ENCODE measurements at places on chromosomes 1 and 21.

DNA sequence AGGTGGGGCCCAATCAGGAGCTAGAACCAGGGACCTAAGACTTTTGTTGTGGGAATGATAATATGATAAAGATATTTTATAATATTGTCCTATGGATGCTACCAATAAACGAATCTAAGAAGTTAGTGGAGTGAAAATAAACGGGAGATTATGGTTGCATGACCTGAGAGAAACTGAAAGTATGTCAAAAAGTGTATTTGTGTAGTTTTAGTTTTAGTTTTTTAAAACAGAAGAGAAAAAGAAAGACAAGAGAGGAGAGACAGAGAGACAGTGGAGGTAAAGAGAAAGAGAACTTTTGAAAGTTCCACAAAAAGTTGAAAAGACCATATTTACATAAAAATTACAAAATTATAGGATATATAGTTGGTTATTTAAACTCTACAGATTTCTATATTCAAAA lies 64.1 kb upstream of the TMPRSS15 start:
- no peak for DNase-seq

- no peak for DNase-seq
Measured at GRCh38 chr1:56060906-56061305, 518.5 kb downstream of the PLPP3 start.

DNA sequence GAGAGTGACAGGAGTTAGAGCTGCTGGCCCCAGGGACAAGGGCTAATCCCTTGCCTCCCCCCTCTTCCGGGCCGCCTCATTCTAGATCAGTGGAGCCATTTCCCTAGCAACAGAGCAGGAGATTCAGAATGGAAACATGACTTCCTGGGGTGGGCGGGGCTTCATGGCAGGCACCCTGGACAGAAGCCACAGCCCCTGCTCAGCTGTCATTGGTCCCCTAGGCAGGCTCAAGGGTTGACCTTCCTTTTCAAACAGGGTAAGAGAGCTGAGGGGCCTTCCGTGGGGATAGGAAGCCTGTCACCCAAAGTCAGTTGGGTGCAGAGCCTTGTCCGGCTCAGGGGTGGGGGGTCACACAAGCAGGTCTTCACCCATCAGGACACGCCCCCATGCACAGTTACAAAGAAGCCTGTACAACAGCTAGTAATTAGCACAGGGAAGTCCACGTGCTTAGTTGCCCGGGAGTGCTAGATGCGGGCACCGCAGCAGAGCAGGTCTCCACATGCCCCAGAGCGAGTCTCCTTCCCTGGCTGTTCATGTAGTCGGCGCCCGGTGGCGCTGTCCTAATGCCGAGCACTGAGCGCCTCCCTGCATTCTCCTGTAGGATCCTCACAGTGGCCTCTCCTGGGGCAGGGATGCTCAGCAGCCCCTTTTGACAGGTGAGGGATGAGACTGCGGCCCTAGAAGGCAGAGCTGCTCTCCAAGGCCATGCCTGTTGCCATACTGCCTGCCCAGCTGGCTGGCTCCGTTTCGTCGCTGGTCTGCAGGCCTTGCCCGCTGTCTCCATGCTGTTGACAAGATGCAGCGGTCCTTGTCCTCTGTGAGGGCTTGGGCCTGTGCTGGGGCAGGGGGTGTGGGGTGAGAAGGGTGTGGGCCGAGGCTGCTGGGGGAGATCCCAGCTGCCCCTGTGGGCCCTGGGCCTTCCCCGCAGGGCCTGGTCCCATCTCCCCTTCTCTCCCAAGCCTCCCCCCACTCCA lies 5.1 kb downstream of the TMEM201 start:
- DNase-seq: peak; percentile 73

DNA sequence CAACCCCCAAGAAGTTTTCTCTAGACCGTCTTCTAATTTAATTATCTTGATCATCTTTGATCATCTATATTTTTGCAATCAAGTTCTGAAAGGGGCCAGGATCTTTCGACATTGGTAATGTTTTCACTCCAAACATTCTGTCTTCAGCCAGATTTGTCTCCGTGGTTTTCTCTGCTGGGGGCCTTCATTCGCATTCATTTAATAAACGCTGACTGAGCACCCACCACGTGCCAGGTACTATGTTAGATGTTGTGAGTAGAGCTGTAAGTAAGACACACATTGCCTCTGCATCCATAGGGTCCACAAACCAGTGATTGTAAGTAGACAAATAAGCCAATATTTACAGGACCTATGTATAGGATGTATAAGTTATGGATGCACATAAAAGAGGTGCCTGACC lies 134.5 kb upstream of the MROH9 start:
- no peak for DNase-seq

GRCh38 chr1:22319608-22320007 lies 132.0 kb upstream of the ZBTB40 start:
- DNase-seq: no peak

DNA sequence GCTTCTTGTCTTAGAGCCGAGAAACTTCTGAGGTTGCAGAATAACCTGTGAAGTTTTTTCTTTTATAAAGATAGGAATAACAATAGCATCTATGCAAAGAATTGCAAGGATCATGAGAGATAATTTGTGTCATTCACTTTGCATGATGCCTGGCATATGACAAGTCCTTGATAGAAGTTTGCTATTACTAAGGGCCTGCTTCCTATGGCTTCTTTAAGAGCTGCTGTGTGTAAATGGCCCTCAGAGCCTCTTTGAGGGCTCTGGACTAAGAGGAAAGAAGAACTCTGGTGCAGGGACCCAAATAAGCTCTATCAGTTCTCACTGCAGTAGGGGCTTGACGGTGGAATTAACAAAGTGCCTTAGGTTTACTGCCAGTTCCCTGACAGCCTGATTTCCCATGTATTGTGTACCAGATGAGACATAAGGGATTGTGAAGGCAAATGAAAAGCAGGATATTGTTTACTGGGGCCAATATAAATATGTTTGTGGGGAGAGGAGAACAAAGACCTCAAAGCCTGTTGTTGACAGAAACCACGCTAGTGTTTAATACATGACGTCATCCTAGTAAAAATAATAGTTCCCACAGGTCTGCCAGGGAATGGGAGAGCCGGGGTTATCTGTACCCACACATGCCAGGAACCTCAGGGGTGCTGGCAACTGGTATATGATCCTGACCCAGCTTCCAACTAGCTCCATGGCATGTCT lies 131.2 kb upstream of the UBE2U start:
- DNase-seq: no peak

- no peak for DNase-seq
Measured at GRCh38 chr1:36092798-36093185, 4.1 kb downstream of the ADPRS start.

- no peak for DNase-seq
Measured at GRCh38 chr1:48470481-48470855, 1.5 kb downstream of the SPATA6 start.

DNA sequence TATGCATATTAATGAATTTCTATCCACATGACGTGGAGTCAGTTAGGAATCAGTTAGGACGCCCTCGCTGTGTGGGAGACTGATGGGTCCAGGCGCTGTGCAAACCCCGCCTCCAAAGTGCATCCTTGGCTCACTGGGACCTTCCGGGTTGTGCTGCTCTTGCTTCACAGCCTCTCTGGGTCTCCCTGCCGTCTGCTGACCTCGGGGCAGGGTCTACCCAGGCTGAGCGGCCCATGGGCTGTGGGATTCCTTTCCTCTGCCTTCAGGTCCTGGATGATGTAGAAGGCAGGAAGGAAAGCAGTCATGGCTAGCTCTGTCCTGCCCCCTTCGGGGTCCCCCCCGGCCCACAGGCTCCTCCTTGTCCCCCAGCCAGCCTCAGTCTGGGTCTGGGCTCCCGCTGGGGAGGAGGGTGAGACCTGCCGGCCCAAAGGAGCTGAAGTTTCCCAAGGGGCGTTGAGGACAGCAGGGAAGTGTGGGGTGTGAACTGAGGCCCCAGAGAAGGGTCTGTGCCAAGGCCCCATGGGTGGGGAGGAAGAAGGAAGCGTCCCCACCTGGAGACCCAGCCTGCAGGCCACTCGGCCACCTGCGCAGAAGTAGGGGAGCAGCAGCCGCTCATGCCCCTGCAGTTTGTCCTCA lies 24.6 kb upstream of the CDK11A start:
- no peak for DNase-seq

- no peak for DNase-seq
Measured at GRCh38 chr1:208606959-208607358, 362.8 kb upstream of the PLXNA2 start.

DNA sequence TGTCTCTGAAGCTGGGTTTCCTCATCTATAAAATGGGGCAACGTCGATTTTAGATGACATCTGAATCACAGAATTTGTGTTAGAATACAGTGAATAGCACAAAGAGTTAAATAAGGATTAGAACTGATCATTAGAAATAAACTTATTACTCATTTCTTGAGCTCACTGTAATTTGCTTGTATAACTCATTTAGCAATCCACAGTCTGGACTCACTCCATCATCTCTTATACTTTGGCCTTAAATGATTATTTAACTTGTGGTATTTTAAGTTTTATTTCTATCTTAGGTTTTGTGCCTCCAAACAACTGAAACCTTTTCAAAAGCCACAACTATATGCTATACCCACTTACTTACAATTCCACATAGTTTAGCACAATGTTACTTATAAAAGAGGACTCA lies 128.0 kb downstream of the CDC42BPA start:
- no peak for DNase-seq

DNA sequence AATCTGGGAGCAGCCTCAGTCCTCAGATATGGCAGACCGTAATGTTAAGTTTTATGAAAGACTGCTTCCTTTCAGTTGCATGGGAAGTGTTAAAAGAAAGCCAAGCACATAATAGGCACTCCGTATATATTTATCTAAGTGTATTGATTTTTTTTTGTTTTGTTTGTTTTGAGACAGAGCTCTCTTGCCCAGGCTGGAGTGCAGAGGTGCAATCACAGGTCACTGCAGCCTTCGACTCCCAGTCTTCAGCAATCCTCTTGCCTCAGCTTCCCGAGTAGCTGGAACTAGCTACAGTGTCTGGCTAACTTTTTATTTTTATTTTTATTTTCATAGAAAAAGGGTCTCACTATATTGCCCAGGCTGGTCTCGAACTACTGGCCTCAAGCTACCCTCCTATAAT lies 341.8 kb downstream of the USH2A start:
- DNase-seq: no peak

DNA sequence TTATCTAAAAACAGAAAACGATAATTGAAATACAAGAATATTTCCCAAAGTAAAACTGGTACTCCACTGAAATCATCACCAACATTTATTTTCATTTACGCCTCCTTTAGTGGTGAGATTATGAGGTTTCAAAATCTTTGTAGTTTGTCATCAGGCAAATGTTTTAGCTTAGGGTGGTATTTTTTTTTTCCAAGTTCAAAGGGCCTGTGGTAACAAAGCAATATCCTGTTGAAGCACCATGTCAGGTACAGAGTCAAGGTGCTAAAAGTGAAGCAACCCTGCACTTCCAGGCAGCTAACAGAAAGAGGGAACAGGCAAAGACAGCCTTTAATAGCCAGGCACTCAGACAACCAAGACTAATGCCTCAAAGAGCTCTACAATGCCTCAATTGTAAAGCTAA lies 89.2 kb downstream of the JAK1 start:
- DNase-seq: peak; percentile 51

GRCh38 chr1:91151702-91152101 lies 129.9 kb upstream of the ZNF644 start:
- no peak for DNase-seq

DNA sequence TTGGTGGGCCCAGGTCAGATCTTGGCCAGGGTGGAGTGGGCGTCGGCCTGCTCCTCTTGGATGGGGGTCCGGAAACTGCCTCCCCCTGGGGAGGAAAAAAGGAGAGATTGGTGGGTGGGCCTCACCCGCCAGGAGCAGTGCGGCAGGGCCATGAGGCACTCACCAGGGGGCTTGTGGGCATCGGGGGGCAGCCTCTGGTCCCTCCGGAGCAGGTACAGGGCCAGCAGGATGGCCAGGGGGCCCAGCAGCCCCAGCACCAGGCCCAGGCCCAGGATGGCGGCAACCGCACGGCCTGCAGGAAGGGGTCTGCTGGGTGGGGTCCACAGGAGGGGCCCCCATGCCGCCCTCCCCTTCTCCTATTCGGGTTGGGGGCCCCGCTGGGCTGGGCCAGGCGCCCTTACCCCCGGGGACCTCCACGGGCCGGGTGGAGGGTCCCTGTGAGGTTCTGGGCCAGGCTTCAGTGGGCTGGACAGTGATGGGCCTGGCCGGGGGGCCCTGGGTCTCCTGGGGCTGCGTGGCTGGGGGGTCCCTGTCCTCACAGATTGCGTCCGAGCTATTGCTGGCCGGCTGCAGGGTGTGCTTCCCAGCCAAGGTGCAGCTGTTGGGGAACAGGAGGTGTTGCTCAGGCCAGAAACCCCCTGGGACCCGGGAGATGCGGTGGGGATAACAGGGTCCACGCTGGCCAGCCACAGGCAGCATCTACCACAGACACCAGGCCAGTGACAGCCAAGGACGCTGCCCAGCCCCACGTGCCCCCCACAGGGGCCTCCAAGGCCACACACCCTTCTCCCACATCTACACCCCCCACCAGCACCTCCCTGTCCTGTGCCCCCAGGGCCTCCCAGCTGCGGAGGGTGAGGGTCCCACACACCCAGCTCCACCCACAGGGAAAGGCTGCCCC lies 2.2 kb downstream of the TNFRSF4 start:
- no peak for DNase-seq

DNA sequence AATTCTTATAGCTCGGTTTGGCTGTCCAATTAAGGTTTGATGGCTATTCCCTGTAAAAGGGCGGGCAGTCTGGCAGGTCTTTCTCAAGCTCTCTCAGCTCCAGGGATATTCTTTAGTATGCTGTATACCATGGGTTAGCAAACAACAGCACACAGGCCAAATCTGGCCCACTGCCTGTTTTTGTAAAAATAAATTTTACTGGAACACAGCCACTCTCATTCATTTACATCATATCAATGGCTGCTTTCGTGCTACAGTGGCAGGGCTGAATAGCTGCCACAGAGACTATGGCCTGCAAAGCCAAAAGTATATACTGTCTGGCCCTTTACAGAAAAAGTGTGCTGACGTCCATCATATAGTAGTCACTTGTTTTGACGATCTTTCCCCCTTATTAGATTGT lies 32.0 kb downstream of the MACO1 start:
- DNase-seq: no peak

DNA sequence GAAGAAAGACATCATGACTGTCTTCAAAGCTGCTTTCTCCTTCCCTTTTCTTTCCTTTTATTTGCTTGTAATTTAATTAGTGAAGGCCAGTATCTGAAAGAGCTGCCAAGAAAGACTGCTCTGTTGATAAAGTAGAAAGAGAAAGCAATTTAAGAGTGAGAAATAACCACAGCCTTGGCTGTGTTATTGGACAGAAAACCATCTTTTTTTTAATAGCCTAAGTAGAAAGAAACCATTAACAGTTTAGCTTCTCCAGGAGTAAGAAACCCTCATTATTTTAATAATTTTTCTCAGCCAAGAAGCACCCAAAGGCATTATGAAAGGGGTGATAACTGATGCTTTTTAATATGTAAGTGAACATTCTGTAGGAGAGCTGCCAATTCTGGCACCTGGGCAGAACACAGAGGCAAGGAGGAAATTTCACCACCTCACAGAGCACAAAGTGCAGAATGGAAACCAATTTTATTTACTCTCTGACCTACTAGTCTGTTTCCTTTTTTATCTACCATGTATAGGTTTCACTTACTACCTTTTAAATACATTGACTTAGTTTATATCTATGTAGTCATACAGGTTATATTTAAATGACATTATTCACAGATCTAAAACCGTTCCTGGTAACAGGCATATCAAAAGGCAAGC lies 703.2 kb downstream of the MRPL39 start:
- no peak for DNase-seq

All from activated CD4-positive, alpha-beta T cell treated with anti-CD3 and anti-CD28 coated beads, Interleukin-10, Interleukin-2, amounts not matched to agents 100 ng/mL and 50 ng/mL, durations not matched to agents 16 hours and 8 hours (primary cell).